ENCODE measurements at places on chromosomes 2 and 18.

- no peak for DNase-seq
Measured at GRCh38 chr2:205868773-205869333, 186.6 kb downstream of the NRP2 start.

- no peak for DNase-seq
Measured at GRCh38 chr2:105455488-105456003, 56.7 kb upstream of the FHL2 start.

- no peak for DNase-seq
Measured at GRCh38 chr2:19048593-19049266, 309.7 kb downstream of the OSR1 start.

DNA sequence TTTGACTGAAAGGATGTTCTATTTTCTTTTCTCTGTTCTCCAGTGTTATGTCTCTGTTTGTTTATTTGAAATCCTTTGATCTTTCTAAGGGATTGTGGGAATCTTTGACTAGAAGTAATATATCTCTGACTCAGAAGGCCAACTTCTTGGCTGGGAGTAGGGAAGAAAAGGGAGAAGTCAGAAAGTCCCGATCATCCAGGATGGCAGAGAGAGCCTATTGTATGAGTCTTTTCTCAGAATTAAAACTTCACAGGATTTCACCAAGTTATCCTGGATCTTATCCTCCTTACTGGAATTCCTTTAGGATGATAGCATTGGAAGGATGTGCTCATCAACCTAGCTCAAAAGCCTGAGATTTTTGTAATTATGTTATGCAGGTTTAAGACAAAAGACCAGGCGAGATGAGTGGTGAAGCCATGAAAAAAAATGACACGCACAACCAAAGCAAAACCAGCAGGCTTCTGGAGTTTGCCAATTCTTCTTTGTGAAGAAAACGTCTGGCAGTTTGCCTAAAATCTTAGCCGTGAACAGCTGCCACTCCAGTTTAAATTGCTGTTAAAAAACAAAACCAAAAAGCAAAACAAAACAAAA, 383.6 kb upstream of the SMIM21 start:
- DNase-seq, result no peak

DNA sequence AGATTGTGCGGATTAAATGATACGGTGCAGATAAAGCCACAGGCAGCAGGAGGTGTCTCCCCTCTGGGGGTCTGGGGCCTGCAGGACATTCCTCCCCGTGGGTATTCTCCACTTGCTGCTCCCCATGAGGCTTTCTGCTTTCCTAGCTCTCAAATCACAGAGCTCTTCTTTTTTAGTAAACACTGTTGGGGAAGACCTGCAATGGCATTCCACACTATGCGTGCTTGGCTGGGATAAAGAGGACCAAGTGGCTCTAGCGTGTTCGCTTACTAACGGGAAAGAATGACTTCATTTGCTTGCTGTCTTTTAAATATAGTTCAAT, 146.5 kb downstream of the DDX1 start:
- DNase-seq, result no peak

- no peak for DNase-seq
Measured at GRCh38 chr2:160918906-160919503, 241.2 kb upstream of the TANK start.

DNA sequence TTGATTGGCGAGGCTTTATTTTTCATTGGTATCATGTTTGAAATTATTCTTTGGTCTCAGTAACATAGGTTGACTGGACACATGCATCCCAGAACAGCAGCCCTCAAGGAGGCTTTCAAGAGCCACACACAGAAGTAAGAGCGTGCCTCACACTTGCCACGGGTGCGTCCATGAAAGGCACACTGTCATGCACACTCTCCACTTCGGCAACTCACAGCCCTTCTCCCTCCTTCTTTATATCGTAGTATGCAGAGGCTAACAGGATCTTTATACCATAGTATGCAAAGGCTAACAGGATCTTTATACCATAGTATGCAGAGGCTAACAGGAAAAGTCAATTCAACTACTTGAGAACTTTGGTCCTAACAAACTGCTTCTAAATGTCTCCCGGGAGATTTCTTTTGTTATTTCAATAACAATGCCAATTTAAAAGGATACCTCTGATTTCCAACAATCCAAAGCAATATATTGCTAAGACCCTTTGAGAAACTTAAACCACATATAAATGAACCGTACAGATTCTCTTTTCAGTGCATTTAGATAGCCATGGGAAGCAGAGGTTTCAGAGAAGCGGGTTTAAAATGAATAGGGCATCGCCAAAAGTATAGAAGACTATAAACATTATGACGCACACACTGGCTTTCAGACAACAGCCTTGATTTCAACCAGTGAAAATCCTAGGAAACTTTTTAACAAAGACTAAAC, 26.5 kb upstream of the ZNF516 start:
- no peak for DNase-seq

GRCh38 chr18:74784752-74785151, 187.1 kb downstream of the ZNF407 start:
- no peak for DNase-seq

- DNase-seq, result no peak
Measured at GRCh38 chr18:1361936-1362335, 457.3 kb downstream of the ADCYAP1 start.

DNA sequence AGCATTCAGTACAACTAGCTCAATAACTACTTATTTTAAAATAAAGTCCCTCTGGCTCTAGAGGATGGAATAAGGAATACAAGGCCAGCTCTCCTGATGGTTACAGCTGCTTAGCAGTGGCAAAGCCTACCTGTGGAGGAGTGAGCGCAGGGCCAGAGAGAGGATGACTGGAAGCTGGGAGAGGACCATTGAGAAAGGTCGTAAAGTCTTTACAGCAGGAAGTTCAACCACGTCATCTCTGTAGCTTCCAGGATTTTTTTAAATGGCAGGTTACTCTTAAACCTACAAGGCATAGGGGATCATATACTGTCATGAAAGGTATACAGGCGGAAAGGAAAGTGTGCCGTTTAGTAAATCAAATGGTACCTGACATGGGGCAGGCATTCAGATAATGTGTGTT, 26.3 kb downstream of the ANXA4 start:
- no peak for DNase-seq

- no peak for DNase-seq
Measured at GRCh38 chr2:44771522-44771921, 170.0 kb upstream of the SIX3 start.

- no peak for DNase-seq
Measured at GRCh38 chr2:101173707-101174295, 22.6 kb upstream of the TBC1D8 start.

GRCh38 chr2:85162746-85163301, 29.6 kb downstream of the TCF7L1 start:
- no peak for DNase-seq

DNA sequence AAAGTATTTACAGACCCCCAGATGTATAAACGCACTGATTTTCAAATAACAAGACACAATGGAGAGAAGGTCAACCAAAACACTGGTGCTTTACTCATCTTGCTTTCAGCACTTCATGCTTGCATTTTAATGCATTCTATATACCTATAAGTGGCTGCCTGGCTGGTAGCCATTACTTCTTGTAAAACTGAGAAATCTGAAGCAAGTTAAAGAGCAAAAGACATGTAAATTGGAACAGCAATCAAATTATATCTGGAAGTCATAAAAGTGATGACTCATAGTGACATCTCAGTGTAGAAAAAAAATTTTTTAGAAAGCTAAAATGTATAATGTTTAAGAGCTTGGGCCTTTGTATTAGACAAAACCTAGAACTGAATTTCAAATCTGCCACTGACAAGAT, 106.2 kb downstream of the CCDC141 start:
- no peak for DNase-seq

GRCh38 chr2:84297155-84297554, 161.9 kb downstream of the SUCLG1 start:
- no peak for DNase-seq

DNA sequence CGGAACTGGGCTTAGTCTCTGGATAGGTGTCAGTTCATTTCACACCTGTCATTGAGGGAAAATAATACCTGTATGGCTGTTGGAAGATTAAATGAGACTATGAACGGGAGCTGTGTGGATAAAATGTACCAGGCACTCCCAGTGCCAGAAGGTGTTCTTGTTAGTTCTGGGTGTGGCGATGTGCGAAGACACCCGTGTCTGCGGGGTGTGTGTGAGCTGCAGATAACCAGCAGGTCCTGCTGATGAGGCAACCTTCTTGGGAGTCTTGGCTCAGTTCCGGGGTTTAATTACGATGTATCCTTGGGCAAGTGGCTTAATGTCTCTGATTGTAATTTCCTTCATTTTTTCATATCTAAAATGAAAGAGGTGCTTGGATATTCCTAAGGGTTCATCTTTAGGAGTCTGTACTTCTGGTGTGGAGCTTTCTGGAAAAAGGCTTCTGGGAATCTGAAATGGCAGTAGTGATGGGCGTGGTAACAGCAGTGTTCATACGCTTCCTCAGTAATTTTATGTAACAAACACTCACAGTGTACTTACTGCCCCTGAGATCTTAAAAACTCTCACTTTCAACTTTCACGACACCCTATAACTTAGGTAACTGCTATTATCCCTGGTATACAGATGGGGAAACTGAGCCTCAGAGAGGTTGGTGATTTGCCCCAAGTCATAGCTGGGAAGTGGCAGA, 35.0 kb downstream of the NEDD4L start:
- DNase-seq, result no peak

DNA sequence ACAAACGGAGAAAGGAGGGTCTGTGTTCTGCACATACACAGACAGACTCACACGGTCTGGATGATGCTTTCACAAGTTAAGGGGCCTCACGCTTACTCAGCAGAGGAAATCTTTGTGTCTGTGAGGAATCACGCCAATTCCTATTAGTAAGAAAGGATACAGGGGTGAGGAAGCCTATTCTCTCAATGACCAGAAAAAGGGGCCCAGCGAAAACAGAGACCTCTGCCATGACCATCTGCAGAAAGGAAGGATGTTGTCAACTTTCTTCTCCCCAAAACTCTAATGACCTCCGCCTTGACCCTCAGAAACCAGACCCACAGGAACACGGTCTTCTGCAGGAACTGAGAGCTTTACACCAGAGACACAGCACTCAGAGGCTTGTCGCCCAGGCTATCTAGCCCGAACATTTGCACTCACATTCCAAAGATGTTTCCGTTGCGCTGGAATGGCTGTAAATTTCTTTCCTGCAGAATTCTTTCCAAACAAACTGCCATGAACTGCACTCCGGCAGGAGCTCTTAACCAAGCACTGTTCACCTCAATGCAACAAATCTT, 186.3 kb downstream of the TCF4 start:
- DNase-seq, result no peak

- DNase-seq, result peak; percentile 7
Measured at GRCh38 chr2:223042704-223043118, 9.3 kb upstream of the KCNE4 start.

- no peak for DNase-seq
Measured at GRCh38 chr18:61596296-61596695, 263.1 kb downstream of the CDH20 start.

DNA sequence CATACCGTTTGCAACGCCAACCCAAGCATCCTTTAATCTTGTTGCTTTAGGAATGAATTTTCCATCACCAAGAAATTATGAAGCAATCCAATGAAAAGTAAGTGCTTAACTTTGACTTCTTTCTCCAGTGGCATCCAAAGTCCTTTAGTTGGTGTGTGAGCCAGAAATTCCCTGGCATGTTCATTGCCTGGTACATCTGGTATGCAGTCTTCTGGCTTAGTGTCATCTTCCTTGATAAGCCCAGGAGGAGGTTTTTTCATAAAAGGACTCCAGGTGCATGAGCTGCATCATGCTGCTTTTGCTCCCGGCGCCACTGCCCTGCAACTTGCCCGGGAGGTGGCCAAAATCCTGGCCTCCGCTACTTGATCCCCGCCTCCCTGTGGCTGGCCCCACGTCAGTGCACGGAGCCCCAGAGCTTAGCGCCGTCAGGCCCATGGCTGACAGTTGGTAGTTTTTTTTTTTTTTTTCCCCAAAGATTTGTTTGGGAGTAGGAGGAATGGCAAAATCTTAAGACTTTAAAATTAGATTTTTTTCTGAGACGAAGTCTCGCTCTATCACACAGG, 58.7 kb downstream of the PUM2 start:
- DNase-seq, result no peak

DNA sequence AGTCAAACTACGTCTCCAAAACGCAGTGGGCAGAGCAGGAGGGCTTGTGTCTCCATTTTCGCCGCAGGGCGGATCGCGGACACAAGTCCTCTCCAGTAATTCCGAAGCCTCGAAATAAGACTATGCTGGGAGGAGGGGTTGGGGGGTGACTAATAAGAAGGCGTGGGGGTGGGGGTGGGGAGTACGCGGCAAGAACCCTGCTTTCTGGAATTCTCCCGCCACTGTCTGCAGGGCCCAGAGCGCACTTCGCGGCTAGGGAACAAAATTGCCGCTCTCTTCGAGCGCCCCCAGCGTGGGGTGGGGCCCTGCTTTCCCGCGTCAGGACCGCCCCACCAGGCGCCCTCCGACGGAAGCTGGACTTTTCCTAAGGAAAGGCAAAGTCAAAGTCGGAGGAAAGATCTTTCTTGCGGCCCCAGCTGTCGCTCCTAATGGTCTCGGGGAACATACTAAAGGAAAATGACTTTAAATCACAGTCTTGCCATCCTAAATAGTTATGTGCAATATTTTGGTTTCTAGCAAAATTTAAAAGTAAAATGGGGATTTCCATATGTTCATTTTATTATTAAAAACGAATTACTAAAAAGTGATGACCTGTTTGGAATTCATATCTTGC, 11.9 kb downstream of the NR4A2 start:
- DNase-seq, result no peak

DNA sequence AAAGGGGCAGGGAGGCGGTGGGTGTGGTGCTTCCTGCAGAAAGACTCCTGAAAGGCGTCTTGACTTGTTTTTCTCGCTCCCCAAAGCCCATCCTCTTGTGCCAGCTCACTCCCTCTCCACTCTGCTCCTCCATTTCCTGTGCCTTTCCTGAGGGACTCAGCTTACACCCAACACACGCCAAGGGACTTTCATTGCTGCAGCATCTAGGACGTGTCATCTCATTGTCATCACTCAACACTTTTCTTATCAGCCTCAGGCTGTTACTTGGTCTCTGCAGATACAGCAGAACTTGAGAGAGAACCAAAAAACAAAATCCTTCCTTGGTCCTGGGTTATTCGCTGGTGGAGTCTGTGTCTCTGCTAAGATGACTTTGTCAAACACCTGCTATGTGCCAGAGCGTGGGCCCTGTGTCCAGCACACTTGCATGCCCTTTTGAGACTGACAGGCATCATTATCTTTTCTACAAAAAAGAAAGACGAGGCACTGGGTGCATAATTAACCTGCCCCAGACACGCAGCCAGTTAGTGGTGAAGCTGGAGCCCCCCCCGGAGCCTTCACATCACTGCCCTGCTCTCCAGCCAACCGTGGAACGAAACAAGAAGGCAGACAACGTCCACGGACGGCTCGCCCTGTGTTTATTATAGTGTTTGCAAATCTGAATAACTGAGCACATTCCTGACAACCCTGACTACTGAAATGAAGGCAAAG, 261.7 kb upstream of the HDAC4 start:
- DNase-seq, result no peak

DNA sequence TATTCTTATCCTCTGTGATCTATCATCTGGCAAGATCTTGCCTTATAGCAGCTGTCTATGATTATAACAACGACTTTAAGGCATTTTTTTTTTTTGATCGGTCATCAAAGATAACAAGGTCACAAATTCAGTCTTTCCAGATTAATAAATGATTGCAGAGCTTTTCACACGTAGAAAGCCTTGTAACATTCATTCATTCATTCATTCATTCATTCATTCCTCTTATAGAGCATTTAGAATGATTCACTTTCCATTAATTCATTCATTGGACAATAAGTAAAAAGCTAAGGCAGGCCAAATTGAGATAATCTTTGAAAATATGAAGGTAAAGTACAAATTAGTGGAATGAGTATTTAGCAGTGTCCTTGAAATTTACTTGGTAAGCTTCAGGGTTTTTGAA, 223.7 kb downstream of the NUP35 start:
- no peak for DNase-seq

GRCh38 chr18:31774477-31774785, 13.8 kb upstream of the SLC25A52 start:
- no peak for DNase-seq
